ENCODE measurements at places on chromosomes 11 and 22.

DNA sequence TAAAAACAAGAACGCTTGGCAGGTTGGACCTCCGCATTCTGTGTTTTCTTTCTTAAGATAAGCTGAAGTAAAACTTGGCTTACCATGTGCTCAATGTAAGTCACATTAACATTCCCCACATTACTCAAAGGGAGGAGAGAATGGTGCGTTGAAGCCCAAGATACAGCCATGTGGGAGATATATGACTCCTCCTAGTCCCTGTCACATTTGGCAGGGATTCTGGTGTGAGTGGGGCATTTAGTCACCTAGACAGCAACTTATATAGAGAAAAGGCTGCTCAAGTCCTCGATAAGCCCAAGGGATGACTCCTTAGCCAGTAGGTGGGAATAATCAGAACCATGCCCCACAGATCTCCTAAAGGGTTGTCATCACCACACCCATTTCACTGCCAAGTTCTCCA, 4.6 kb downstream of the PRSS23 start:
- DNase-seq = no peak

GRCh38 chr11:59778122-59778521, 22.9 kb downstream of the STX3 start:
- DNase-seq = no peak

GRCh38 chr11:75929706-75930105, 114.7 kb downstream of the UVRAG start:
- no peak for DNase-seq

- DNase-seq = no peak
Observed at GRCh38 chr11:75589051-75589450, 27.0 kb downstream of the SERPINH1 start.

- no peak for DNase-seq
Observed at GRCh38 chr22:31075961-31076360, 5.2 kb upstream of the SMTN start.

DNA sequence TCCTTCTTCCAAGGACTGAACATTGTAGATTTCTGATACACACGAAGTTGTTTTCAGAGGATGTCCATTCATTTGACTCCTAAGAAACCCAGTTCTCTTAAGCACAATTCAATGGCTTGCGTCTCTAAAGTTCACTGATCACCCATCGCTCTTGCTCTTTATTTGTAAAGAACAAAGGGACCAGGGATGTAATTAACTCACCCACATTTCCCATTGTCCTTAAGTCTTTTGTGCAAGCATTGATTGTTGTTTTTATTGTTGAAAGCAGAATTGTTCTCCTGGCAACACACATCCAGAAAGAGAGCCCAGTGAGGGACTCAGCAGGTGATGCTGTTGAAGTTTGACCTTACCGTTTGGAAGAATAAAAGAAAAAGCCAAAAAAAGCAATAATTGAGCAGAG, 59.2 kb downstream of the SPON1 start:
- peak; percentile 94 for DNase-seq

Measured in NCI-H69 (cell line).